NCI-H1436 treated with DMSO at 0.1 percent for 48 hours (cell line): ENCODE measurements at places on chromosomes 5 and 9.

GRCh38 chr5:39106322-39106721 is 32.1 kb upstream of the RICTOR start:
- no peak for DNase-seq

- DNase-seq, result no peak
Observed at GRCh38 chr9:127091526-127091925, 30.9 kb downstream of the ANGPTL2 start.

DNA sequence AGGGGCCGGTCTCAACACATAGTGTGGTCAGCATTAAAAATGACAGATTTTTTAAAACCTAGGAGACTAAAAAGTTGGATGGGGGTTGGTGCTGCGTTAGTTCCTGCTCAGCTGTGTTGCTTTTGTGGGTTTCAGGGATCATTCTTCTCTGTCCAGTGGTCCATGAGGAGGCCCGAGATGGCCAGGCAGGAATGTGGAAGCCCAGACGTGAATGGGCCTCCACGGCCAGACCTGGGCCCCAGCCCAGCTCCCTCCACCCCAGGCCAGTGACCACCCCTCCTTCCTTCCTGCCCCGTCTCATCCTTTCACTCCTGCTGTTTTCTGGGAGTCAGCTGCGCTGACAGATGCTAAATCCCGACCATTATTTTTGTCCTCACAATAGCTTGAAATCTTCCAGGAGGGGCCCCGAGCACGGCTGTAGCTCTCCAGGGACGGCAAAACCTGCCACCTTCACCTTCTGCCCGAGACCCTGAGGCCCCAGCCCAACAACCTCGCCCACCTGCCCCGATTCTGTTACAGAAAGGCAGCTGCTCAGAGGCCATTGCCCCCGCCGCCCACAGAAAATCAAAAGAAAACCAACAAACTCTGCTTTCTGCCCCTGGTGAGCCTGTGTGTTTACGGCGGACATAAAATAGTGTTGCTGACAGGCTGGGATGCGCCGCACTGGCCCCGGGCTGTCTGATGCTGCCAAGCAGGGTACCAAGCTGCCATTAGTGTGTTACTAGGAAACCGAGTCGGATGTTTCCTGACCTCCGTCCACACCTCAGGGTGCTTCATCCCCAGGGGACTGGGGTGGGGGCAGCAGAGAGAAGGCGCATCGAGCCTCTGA is 83.7 kb upstream of the SARDH start:
- no peak for DNase-seq

DNA sequence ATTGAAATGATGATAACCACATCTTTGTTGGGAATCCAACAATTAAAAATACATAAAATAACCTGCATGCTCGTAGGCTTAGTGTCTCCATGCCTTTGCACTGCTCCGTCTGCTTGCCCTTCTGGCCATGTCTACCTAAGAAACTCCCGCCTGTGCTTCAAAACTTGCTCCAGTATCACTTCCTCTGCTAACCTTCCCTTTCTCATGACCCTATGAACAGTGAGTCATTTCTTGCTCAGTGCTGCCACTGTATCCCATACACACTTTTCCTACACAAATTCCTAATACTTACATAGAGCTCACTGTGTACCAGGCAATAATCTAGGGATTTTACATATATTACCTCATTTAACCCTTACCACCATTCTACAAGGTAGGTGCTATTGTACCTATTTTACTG is 33.5 kb downstream of the TMEM245 start:
- no peak for DNase-seq

GRCh38 chr5:171422495-171422894 is 3.0 kb downstream of the FGF18 start:
- DNase-seq, result no peak

- no peak for DNase-seq
Observed at GRCh38 chr9:91951944-91952520, 2.0 kb upstream of the ROR2 start.

GRCh38 chr5:68286612-68286912 is 71.0 kb downstream of the PIK3R1 start:
- no peak for DNase-seq

DNA sequence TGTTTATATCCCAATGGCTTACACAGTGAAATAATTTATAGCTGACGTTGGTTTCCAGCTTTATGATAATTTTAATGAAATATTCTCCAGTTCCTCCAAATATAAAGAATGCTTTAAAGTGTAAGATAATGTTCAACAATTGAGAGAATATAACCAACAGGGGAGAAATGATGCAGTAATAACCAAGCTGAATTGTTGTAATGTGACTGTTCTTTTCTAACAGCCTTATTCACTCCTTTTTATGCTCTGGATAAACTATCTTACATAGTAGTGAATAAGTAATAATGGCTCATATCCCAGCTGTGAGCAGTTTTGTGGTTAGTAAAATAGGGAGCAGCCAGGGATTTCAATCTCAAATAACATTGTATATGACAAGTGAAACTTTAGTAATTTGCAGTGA is 2348.7 kb upstream of the ACO1 start:
- no peak for DNase-seq

DNA sequence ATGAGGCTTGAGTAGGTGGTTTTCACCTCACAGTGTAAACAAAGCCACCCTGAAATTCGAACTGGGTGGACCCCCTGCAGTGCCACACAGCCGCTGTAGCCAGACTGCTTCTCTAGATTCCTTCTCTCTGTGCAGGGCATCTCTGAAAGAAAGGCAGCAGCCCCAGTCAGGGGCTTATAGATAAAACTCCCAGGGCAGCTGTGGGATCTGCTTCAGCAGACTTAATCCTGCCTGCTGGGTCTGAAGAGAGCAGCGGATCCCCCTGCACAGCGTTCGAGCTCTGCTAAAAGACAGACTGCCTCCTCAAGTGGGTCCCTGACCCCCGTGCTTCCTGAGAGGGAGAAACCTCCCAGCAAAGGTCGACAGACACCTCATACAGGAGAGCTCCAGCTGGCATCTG is 71.4 kb downstream of the CARTPT start:
- DNase-seq, result no peak

- no peak for DNase-seq
Observed at GRCh38 chr9:15755660-15756059, 202.8 kb downstream of the CCDC171 start.

- no peak for DNase-seq
Observed at GRCh38 chr5:175800656-175801081, 70.7 kb upstream of the CPLX2 start.

GRCh38 chr5:124949862-124950261 is 203.4 kb upstream of the ZNF608 start:
- DNase-seq, result no peak

DNA sequence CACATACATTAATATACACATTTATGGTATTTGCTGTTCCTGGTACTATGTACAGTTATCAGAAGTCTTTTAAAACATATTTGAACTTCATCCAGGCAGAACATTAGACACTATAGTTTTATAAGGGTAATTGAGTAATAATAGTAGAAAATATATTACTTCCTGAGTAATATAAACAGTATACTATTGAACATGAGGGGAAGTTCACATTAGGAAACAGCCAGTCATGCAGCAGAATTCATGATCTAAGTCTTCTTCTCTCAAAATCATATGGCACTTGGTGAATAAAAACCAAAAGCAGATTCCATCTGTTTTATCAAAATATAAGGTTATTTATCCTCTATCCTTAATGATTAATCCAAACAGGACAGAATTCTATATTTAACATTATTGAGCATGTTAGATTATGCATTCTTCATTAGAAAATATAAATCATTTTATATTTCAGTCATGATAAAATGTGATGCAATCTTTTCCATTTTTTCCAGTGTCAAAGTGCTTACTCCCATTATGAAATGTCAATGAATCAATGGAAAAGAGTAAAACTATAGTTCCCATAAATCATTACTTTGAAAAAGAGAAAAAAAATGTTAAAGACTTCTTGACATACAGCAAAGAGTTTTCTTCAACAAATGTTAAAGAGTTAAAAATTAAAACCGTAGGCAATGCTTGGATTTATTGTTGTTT is 584.3 kb upstream of the TUSC1 start:
- DNase-seq, result no peak

DNA sequence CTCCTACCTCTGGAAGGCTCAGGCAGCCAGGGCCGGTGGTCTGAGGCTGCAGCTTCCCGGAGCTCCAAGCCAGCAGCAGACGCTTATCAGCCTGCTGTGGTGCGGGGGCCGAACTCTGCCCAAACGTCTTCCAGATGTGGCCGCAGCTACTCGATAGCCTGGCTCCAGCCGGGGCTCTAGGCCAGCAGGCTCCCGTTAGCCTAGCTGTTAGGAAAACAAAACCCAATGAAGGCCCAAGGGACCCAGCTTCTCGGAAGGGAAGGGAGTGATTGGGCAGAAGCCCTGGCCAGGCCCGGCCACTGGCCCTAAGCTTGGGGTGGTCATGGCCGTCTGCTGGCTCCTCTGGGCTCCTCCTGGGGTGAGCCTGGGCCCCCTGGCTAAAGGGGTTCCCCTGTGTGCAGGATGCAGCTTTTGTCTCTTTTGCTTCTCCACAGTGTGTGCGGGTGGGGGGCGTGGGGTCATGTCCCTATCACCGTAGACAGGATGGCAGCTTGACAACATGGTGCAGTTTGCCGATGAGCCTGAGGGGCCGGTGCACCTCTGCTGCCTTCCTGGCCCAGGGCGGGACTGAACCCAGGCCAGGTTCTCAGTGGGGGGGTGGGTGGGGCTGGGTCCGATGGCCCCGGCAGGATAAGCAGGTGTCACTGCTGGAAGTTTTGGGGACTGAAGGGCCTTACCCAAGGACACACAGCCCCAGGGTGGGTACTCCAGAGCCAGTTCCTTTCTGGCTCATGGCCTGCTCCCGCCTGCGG is 18.7 kb downstream of the MYMK start:
- DNase-seq, result no peak

- DNase-seq, result no peak
Observed at GRCh38 chr9:116539549-116539948, 147.6 kb upstream of the TRIM32 start.

DNA sequence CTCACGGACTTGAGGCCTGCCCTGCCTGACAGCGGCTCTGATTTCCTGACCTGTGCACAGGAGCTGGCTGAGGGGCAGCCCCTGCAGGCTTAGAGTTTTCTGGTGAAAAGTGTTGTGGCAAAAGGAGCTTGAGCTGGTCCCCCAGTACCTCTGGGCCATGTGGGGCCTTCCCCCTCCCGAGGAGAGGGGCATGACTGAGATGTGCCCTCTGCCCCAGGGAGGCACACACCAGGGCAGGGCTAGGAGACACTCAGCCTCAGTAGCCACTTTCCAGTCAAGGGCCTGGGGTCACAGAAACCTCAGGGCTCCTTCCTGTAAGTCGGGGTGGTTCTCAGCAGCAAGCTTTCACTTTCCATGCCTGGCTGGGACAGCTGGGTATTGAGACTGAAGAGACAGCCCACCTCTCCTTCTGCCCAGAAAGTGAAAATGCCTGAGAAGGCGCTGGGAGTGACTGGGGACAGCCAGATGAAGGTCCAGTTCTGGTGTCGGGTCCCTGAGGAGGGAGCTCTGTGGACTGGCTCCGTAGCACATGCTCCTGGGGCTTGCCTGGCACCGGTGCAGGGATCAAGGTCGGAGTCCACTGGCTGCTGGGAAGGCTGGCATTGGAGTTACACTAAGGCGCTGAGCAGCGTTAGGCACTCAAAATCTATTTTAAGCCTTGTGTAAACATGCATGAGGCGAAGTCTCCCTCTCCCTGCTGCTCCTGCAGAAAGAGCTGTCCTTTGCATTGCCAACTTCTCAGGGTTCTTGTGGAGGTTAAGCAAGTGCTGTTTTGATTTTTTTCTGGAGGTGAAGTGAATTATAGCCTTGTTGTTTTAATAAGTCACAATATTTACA is 394.9 kb downstream of the GADD45G start:
- DNase-seq, result peak; percentile 43

DNA sequence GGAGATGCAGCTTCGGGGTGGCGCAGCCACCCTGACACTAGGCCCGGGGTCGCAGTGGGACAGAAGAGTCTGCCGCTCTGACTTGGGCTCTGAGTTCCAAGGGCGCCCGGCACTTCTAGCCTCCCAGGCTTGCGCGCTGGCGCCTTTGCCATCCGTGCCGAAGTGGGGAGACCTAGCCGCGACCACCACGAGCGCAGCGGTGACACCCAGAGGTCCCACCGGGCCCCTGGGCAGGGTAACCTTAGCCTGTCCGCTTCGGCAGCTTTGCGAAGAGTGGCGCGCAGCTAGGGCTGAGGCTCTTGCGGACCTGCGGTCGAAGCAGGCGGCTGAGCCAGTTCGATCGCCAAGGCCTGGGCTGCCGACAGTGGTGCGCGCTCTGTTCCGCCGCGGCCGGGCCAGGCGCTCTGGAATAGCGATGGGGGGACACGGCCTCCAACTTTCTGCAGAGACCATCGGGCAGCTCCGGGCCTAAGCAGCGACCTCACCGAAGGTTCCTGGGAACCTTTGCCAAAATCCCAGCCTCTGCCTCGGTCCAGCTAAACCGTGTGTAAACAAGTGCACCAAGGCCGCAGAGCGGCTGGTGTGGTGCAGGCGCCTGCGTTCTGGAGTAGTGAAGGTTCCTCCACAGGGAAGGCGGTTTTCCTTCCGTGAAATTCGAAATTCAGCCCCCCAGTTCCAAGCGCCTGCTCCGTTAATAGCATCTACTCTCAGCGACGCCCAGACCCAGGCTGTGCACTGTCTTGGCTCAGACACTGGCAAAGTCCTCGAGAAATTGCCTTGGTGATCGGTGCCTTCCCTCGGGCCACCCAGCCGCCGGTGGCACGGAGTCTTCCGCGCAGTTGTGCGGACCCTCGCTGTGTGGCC is 7.4 kb downstream of the TLX3 start:
- DNase-seq, result no peak

GRCh38 chr9:116564266-116564793 is 122.8 kb upstream of the TRIM32 start:
- DNase-seq, result no peak

DNA sequence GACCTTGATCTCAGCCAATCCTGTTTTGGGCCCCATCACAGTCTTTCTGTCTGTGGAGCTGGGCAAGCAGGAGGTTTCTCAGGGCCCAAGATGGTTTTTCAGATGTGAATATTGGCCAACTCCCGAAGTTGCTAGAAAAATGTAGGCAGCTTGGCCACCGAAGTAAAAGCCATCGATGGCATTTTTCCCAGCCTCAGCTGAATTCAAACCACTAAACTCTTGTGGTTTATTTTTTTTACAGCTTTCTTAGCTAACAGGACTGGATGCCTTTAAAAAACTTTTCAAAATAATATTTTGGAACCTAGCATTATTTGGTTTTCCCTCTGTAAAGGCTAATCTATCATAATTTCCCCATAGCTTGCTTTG is 102.5 kb upstream of the ERCC6L2 start:
- DNase-seq, result no peak

GRCh38 chr5:41871852-41872251 is 1.6 kb upstream of the OXCT1 start:
- no peak for DNase-seq

- DNase-seq, result peak; percentile 55
Observed at GRCh38 chr9:77748214-77748772, 100.2 kb upstream of the GNA14 start.

GRCh38 chr5:166370928-166371690 is 1920.3 kb upstream of the WWC1 start:
- DNase-seq, result peak; percentile 5

- no peak for DNase-seq
Observed at GRCh38 chr9:106755736-106756135, 107.2 kb upstream of the ZNF462 start.

GRCh38 chr9:72882117-72882775 is 70.6 kb downstream of the ALDH1A1 start:
- DNase-seq, result no peak
